RCC 7860 (cell line): ENCODE measurements at places on chromosomes 2 and 18.

DNA sequence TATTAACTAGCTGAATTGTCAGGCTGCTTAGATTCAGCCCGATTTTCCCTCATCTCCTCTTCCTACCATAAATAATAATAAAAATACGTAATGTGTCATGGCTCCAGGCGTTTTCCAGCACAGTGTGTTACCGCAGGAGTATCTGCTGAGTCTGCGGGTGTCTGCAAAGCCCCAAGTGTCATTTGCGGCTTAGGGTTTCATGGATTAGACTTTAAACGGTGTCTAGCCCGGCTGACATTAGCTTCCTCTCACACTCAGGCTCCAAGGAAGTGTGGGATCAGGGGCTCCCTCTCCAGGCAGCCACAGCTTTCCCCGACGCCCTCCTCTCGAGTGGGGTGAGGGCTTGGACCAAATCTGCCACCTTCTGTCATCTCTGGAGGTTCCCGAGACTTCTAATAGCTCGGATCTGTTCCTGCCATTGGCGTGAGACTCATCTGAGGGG lies 14.1 kb upstream of the HOXD1 start:
- DNase-seq: peak; percentile 52

DNA sequence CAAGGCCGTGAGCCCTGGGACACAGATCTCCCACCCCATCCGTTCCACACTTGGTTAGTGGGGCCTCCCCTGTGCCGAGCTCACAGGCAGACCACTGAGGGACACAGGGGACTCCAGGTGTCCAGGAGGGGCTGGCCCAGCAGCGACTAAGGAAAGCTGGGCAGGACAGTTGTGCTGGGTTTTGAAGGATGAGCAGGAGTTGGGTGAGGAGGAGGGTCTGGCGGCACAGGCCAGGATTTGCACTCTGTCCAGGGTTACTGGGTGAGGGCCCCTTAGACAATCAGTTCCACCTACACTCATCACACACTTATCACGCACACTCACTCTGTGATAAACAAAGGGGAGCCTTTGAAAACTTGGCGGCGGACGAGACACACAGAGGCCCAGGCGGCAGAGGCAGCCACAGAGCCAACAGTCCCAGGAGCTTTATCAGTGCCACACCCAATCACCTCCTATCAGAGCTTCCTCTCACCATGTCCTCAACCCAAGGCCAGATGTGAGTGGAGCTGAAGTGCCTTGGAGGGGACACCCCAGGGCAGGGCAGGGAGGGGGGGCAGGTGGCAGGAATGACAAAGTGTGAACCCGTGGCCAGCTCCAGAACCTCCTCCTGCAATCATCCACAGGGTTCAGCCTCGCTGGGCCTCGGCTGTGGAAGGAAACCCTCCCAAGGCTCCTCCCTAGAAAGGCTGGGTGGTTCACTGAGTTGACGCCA lies 26.6 kb downstream of the BIN1 start:
- no peak for DNase-seq

DNA sequence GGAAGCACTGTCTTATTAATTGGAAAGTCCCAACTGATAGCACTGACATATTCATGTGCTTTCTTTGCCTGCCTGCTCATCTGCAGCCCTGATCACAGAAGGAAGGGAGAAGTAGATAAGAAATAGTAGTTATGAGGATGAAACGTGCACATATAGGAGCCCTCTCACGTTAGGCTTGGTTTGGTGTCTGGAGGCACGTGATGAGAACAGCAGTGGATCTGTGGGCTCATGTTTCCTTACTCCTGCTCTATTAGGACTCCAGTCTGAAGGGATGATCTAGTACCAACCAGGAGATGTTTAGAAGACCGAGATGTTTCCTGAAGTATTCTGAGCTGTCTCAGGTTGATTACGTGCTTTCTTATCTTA lies 84.9 kb downstream of the MAP4K4 start:
- DNase-seq: no peak

DNA sequence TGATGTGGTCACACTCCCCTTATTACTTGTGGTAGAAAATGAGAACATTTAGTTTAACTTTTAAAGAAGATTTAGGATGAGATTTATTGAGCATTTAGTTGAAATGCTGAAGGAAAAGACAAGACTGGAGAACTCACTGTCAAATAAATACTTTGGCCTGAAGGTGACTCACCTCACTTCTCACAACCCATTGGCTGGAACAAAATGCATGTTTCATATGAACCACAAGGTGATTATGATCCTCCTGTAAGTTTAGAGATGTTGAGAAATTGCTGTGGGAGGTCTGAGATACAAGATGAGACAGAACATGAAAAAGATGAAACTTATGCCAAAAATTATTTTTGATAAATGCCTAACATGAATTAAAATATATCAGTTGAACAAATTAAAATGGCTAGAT lies 1004.5 kb downstream of the SOCS6 start:
- DNase-seq: no peak

- DNase-seq: no peak
Measured at GRCh38 chr2:43708178-43708577, 31.9 kb upstream of the C1GALT1C1L start.

GRCh38 chr2:191676790-191677645 lies 918 bp upstream of the NABP1 start:
- peak; percentile 71 for DNase-seq

- no peak for DNase-seq
Measured at GRCh38 chr2:12737738-12738485, 21.2 kb downstream of the TRIB2 start.

DNA sequence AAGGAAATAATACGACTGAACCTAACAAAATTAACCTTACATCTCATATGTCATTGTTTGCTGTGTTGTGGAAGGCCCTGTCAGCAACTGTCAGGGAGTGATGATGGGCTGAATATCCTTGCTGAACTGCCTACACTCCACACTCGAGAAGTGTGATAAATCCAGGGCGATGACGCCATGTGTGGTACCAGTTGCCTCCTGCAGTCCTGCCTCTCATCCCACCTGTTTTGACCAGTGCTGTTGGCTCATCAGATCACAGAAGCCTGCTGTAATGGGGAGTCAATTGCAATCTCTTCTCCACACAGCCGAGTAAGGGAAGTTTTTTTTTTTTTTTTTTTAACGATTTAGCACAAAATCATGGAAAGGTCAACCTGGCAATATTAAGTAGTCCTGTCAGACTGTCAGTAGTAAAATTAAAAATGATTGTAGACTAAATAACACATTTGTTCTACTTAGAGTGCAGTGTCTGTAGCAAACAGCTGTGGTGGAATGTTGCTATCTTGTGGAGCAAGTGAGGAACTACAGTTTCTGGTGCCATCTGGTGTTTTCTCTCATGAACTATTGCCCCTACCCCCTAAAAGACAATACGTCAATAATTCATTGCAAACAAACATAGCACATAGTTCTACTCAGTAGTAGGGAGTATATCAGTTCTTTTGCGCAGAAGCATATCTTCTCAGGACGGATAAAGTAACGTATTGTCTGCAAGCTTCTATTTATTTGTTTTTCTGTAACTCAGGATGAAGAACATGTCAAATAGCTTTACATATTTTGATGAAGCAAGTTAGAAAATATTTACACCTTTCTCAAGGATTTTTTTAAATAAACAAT lies 347.6 kb downstream of the CTNNA2 start:
- DNase-seq: peak; percentile 41

GRCh38 chr18:76529433-76529811 lies 34.4 kb upstream of the ZNF516 start:
- no peak for DNase-seq

DNA sequence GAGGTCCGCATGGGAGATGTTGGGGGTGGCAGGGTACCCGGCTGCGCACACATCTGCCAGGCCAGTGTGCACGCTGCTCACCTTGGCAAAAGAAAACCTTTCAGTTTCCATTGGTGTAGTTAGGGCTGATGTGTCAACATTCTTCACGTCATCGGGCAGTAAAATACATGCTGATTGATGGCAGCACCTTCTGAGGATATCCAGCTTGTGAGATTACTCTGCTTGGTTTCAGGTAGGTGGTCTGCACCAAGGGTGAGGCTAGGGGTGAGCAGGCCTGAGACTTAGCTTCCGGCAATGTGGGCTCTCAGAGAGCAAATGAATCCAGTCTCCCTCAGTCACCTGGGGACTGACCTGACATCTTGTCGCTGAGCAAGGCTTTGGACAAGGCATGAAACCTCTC lies 19.3 kb upstream of the ACKR3 start:
- DNase-seq: no peak

- DNase-seq: no peak
Measured at GRCh38 chr18:29871246-29871645, 1171.3 kb downstream of the DSC3 start.

DNA sequence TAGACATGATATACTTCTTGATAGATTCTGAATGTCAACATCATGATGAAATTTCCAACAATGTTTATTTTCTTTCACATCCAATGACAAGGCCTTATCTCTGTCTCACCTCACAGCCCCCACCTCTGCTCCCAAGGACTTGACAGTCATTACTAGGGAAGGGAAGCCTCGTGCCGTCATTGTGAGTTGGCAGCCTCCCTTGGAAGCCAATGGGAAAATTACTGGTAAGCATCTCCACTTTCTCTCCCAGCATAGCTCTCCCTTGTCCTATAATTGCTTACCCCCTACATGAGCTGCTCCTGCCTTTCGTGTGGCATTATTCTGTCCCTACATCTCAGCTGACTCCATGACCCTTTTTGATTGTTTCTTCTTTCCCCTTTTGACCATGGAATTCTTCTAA lies 821.8 kb downstream of the MBD2 start:
- no peak for DNase-seq

- no peak for DNase-seq
Measured at GRCh38 chr18:9865764-9866490, 19.8 kb upstream of the TXNDC2 start.

GRCh38 chr2:219104107-219105035 lies 43.6 kb upstream of the IHH start:
- DNase-seq: peak; percentile 33

- peak; percentile 79 for DNase-seq
Measured at GRCh38 chr2:118123561-118124232, 35.4 kb downstream of the INSIG2 start.

DNA sequence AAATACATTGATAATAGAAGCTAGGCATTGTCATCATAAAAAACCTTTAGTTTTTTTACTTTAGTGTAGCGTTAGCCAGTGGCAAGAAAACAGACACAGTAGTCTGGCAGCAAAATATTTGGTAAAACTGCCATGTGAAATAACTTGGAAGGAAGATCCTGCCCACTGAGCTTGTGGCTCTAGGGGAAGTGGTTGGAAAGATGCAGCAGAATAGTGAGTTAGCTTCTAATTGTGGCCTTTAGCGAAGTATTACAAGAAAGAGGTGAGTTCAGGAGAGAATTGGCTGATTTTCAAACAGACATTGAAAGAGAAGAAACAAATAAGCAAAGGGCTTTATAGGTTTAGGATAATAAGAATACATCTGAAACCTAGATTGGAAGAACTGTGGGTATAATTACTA lies 1887.8 kb upstream of the CELF4 start:
- DNase-seq: no peak

DNA sequence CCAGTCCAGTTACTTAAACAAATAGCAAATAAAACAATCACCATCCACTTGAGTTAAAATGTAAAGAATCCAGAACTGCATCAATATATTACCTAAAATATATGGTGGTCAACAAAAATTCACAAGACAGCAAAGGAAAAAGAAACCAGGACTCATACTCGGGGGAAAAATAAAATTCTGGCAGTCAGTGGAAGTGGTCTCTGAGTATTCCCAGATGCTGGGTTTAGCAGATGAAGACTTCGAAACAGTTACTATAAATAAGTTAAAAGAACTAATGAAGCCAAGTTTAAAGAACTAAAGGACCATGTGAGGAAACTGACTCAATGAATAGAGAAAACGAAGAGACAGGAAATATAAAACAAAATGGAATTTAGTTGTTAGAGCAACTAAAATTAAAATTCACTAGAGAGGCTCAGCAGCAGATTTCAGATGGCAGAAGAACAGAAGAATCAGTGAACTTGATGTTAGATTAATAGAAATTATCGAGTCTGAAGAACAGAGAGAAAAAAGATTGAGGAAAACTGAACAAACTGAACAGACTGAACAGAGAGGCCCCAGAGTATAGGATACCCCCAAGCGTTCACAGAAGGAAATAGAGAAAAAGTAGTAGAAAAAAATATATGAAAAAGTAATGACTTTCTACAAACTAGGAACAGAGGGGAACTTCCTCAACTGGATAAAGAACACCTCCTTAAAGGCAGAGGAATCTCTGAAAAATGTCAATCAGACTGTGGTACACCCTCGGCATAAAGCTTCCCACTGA lies 27.9 kb downstream of the MGAT4A start:
- no peak for DNase-seq

GRCh38 chr18:38483326-38483725 lies 917.7 kb upstream of the CELF4 start:
- no peak for DNase-seq
